Right ventricle myocardium inferior (tissue), 1 donor: ENCODE measurements at places on chromosomes 4 and X. TPM values are rescaled to one million over a fixed set of nuclear protein-coding genes. Genes with fewer than 3 reads are reported as not detected.

Gene SLC6A14
- not detected for total RNA-seq

Gene NR3C2
- total RNA-seq = 23.6 TPM

Gene ACSL1
- total RNA-seq = 445 TPM

Gene LRCH2
- total RNA-seq = 1.4 TPM

Gene TSPYL2
- 34.1 TPM for total RNA-seq

Gene EDA2R
- 1.4 TPM for total RNA-seq

Gene VCX3A
- not detected for total RNA-seq

Gene EFHC2
- 17.5 TPM for total RNA-seq

Gene CT45A10
- not detected for total RNA-seq

Gene PPEF2
- not detected for total RNA-seq

Gene FANCB
- total RNA-seq = 0.54 TPM

Gene NXF2
- total RNA-seq = not detected

Gene DNAAF6
- not detected for total RNA-seq

Gene SLC49A3
- total RNA-seq = 17.3 TPM

Gene GUCY1A1
- 88.4 TPM for total RNA-seq

Gene HSD17B13
- 0.22 TPM for total RNA-seq

Gene PHOX2B
- not detected for total RNA-seq

Gene SPON2
- total RNA-seq = 22.6 TPM

Gene SMAD1
- total RNA-seq = 12.0 TPM

Gene NPNT
- 4.7 TPM for total RNA-seq

Gene PAGE4
- not detected for total RNA-seq

Gene LNX1
- total RNA-seq = 11.2 TPM

Gene GPRASP1
- total RNA-seq = 4.1 TPM

Gene UPF3B
- 3.4 TPM for total RNA-seq

Gene EGFL6
- not detected for total RNA-seq
